D721Med (cell line): ENCODE measurements at places on chromosomes 7 and 10.
A peak's percentile ranks its signal among the peaks of the same experiment; 100 is the strongest.

- no peak for DNase-seq
Observed at GRCh38 chr7:142925413-142925812, 8.1 kb downstream of the TRPV5 start.

- DNase-seq: peak; percentile 82
Observed at GRCh38 chr10:101014230-101014884, 14.7 kb downstream of the LZTS2 start.

GRCh38 chr7:41930538-41931262, 227.8 kb upstream of the INHBA start:
- no peak for DNase-seq

DNA sequence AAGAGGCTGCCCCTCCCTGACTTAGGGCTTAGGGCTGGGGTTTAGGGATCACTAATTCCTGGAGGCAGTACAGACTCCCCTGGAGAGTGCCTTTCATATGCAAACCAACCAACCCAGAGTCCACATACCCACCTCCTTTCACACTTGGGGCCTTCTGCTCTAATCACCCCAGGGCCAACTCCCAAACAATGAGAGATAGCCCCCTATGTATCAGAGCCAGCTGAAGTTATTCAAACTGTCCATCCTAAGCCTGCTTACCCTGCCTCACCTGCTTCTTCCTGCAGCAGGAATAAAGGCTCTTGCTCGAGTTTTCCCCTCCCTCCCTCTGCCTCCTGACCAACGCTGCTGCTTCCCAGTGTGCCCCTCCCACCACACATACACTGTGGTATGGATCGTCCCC, 51.8 kb upstream of the SLC35G1 start:
- DNase-seq: no peak

DNA sequence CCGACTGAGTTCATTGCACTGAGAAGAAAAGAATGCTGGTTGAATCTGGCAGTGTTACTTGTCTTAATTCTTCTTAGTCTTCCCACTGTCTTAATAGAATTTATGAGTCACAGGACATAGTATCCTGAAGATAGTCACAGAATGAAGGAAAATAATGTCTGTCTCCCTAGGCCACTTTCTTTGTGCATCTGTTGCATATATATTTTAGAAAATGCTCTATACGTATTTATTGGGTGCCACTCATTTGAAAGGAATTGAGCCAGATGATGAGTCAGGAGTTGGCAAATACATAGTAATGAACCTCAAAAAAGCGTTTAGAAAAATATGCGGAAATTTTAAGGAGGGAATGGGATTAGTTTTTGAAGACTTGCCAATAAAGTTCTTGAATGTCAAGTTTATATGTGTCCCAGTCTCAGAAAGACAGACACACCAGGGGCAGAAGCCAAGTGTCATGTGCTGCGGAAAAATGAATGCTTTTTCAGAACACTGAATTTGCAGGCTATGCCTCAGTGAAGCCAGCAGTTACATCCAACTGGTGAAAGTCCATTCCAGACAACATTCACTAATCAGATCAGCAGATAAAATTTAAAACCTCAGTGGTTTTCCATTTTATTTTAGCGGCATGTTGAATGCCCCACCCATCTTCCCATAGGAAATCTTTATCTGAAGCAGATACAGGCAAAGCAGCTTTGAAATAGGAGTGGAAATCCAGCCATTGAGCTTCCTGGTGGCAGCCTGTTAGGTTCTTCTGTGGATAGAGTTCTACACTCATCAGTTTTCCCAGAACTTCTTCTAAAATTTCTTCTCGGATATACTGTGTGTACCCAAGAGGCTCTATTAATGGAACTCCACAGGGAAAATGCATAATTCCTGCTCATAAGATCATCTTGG, 308.4 kb downstream of the BICC1 start:
- no peak for DNase-seq

GRCh38 chr7:95421000-95421846, 13.6 kb downstream of the PON2 start:
- no peak for DNase-seq

DNA sequence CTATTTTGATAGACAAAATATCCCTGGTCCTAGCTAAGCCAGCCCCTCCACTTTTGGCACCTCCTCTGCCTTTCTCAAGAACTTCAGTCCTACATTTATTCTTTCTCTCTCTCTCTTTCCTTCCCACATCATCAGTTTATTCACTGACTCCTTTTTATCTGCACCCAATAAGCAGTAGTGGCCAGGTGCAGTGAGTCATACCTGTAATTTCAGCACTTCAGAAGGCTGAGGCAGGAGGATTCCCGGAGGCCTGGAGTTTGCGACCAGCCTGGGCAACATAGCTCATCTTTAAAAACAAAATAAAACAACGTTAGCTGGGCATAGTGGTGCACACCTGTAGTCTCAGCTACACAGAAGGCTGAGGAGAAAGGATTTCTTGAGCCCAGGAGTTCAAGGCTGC, 19.4 kb upstream of the NRP1 start:
- no peak for DNase-seq
